ENCODE measurements at places on chromosomes 6 and 20.

GRCh38 chr6:97305414-97306066 lies 22.5 kb upstream of the MMS22L start:
- no peak for DNase-seq

DNA sequence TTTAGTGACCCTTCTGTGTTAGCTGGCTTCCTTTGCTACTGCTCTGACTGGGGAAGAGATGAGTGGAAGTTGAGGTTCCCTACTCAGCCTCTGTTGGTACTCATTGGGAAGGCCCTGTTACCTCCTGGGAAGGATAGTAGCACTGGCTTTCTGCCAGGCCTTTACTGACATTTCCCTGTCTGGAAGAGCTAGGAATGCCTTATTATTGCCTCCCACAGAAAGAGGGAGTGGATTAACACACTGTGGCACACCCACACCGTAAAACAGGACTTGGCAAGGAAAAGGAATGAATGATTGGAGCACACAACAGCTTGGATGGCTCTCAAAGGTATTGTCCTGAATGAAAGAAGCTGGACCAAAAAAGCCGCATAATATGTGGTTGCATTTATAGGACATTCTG lies 12.2 kb downstream of the ZNF831 start:
- no peak for DNase-seq

GRCh38 chr6:130602151-130602770 lies 224.9 kb upstream of the SMLR1 start:
- DNase-seq: peak; percentile 95

DNA sequence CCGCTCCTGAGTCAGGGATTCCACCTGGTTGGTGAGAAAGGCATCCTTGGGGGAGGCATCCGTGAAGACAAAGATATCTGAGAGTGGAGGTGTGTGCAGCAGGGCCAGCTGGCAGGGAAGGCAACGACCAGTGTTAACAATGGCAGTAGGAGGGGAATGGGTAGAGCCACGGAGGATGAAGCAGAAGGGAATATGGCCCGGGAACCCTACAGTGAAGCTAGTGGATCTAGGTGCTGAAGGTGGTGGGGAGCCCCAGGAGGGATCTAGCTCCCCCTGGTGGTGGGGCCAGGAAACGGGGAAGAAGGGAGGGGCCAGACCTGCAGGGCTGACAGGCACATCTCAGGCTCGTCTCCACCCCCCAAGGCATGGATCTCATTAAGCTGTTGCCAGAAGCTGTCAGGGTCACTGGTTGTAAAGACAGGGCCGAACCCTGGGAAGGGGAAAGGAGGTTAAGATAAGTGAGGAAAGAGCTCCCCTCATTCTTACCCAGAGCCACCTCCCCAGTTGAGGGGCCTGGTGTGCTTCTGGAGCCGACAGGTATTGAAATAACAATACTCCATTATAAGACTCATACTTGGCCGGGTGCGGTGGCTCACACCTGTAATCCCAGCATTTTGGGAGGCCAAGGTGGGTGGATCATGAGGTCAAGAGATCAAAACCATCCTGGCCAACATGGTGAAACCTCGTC lies 7.3 kb downstream of the VWA7 start:
- peak; percentile 85 for DNase-seq

- DNase-seq: no peak
Measured at GRCh38 chr6:140775061-140775460, 1357.7 kb upstream of the GJE1 start.

- DNase-seq: peak; percentile 4
Measured at GRCh38 chr6:148617530-148617929, 129.3 kb upstream of the UST start.

- peak; percentile 5 for DNase-seq
Measured at GRCh38 chr6:117018771-117019170, 141.7 kb downstream of the RFX6 start.

DNA sequence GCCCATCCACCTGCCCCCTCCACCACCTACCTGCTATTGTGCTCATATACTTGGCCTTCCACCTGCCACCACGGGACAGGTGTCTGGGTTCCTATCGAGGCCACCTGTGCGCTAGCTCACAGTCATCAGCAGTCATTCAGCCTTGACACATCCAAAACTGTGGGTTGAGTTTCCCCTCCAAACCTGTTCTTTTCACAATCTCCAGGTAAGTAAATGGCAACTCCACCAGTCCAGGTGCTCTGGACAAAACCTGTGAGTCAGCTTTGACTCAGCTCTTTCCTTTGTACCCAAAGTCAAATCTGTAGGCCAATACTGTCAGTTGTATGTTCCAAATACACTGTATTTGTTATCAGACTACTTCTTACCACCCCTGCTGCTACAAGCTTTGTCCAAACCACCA lies 52.6 kb downstream of the SPTLC3 start:
- DNase-seq: peak; percentile 92

- no peak for DNase-seq
Measured at GRCh38 chr20:54848984-54849538, 373.7 kb downstream of the DOK5 start.

DNA sequence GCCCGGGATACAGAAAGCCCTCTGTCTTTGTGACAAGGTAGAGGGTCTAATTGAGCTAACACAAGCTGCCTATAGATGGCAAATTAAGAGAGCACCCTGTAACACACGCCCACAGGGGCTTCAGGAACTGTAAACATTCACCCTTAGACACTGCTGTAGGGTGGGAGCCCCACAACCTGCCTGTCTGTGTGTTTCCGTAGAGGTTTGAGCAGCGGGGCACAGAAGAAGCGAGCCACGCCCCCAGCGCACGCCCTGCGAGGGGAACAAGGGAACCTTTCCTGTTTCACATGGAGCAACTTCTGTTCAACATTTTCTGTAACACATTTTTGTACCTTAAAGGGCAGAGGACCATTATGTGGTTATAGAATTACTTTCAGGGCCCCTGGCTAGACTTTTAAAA lies 231.7 kb upstream of the EXOC2 start:
- no peak for DNase-seq

DNA sequence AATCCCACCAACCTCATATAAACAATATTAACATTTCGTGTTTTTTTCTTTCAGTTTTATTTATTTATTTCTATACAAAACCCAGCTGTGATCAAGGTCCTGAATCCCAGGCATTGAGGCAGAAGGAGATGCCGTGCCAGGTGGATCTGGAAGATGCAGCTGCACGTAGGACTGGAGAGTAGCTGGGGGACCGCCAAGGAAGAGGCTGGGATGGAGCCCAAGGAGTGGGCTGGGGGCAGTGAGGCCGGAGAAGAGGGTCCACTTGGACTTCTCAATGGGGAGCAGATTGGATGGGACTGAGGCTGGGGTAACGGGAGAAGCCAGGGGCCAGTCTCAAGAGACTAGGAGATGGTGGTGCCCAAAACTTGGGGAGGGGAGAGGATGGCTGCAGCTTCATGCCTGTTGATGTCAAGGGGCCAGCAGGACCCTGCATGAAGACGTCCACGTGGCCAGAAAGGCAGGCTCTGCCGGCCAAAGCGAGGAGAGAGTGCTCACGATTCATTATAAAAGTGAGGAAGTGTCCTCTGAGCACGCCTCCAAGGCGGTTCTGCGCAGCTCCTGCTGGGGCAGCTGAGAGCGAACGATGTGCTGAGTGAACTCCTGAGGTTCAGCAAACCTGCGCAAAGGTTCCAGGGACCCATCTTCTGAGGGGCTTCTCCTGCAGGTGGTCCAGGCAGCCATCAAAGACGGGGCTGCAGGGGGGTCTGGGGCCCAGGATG lies 110.3 kb downstream of the BMP7 start:
- DNase-seq: no peak

DNA sequence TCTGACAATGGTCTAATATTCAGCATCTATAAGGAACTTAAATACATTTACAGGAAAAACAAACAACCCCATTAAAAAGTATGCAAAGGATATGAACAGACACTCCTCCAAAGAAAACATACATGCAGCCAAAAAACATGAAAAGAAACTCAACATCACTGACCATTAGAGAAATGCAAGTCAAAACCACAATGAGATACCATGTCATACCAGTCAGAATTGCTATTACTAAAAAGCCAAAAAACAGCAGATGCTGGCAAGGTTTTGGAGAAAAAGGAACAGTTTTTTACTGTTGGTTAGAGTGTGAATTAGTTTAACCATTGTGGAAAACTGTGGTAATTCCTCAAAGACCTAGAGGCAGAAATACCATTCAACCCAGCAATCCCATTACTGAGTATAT lies 339.0 kb upstream of the ADGRB3 start:
- DNase-seq: no peak

DNA sequence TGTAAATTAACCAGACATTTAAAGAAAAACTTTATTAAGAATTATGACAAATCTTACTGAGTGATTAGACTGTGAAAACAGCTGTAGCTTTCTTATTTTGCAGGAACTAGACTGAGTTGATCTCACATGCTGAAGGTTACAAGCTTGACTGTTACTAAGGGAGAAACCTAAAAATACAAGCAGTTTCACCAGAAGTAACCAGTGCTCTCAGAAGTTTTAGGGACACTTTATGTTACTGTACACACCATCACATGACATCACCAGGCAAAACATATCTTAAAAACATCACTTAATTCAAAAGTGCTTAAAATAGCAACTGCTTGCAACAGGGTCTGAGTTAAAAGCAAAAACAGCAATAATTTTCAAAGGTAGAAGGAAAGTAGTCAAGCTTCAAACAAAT lies 5.4 kb downstream of the FBXO30 start:
- DNase-seq: no peak

DNA sequence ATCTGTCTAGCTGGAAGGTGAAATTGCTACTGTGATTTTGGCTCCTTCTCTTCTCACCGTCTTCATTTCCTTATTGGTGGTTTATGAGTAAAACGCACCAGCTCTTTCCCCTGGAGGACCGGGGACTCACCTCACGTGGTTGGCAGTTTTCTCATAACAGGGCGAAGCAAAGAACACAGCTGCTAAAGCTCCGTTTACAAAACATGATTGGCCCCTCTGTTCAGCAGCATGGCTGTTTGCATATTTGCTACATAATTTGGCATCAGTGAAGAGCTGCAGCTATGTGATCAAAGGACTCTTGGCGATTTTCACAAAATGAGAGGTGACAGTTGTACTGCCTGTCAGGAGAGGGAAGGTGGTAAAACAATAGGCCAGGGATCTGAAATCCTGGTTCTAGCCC lies 20.5 kb upstream of the TMEM181 start:
- DNase-seq: no peak

DNA sequence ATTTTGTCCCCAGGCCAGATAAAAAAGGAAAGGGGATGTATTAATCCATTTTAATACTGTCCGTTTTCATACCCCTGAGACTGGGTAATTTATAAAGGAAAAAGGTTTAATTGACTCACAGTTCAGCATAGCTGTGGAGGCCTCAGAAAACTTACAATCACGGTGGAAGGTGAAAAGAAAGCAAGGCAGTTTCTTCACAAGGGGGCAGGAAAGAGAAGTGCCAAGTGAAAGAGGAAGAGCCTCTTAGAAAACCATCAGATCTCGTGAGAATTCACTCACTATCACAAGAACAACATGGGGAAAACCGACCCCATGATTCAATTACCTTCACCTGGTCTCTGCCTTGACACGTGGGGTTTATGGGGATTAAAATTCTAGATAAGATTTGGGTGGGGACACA lies 152.5 kb downstream of the IBTK start:
- no peak for DNase-seq

DNA sequence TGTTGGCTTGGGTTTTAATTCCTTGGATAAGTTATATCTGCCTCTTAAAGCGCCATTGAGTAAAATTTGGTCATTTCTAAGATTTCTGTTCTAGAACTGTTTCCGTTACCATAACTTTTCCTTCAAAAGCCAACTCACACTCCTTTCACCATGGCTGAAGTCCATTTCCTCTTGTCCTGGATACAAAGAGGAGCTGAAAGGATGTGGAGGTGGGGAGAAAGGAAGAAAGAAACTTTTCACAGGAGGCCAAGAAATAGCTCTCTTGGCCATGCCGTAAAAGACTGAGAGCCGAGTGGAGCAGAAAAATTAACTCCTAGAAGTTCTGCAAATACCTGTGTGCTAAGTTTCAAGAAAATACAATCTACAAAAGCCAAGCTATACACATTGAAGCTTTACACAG lies 21.6 kb downstream of the GABBR1 start:
- DNase-seq: no peak

DNA sequence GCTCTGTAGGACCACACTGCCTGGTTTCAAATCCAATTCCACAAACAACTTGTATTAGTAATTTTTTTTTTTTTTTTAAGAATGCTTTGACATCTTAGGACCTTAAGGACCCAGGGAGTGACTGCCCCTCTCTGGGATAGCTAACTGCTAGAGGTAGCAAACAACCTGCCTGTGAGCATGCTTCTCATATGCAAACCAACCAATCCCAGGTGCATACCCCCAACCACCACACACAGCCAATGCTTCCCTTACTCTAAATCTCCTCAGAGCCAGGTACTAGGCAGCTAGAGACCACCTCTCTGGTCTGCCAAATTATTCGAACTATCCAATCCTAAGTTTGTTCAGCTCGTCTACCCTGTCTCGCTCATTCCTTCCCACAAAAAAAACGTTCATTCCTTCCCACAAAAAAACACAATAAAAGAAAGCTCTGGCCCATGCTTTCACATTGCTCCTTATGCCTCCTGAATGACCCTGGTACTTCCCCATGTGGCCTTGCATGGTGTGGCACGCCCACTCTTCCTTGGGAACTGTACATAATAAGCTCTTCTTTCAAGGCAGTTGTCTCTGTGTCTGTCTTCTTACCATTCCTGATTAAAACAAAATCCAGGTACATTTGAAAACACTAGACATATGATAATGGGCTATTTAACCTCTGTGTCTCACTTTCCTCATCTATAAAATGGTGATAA lies 6.4 kb downstream of the SERAC1 start:
- DNase-seq: no peak

GRCh38 chr6:41652866-41653652 lies 14.8 kb downstream of the MDFI start:
- DNase-seq: peak; percentile 53

DNA sequence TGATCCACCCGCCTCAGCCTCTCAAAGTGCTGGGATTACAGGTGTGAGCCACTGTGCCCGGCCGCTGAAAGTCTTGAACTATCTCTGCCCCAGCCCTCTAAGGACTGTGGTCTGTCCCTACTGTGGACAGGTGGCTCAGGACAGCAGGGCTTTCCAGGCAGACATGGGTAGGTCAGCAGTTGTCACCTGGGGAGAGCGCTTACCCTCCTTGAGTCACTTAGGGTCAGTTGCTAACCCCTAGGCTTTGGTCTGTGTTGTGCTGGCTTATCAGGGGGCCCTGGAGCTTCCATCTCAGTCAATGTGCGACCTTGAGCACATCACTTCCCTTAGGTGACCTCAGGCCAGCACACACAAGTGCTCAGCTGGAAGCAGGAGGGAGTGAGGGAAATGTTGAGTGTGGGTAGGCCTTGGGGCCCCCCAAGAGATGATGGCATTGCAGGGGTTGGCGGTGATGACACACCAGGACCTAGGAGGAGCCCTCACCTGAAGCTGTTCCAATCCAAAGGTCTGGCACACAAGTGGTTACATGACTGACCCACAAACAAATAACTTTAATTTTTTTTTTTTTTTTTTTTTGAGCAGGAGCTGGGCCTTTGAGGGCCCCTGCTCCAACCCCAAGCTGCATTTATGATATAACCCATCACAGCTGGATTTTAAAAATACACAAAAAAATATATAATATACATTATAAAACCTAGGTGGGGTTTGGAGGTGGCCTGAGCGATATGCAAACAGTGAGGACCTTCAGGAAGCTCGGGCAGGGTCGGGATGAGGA lies 5.1 kb downstream of the RPL10A start:
- no peak for DNase-seq

GRCh38 chr20:3175270-3175669 lies 1.9 kb upstream of the LZTS3 start:
- DNase-seq: no peak

GRCh38 chr6:158475344-158476302 lies 84.3 kb upstream of the TMEM181 start:
- DNase-seq: peak; percentile 67

Data from PC-3 (cell line).